GM12892 (cell line): ENCODE measurements at places on chromosomes 4 and X.

GRCh38 chr4:187317799-187318198, 594.1 kb upstream of the FAT1 start:
- DNase-seq: no peak

- no peak for DNase-seq
These were observed 62.0 kb downstream of the CNGA2 start for GRCh38 chrX:151796576-151796975.

DNA sequence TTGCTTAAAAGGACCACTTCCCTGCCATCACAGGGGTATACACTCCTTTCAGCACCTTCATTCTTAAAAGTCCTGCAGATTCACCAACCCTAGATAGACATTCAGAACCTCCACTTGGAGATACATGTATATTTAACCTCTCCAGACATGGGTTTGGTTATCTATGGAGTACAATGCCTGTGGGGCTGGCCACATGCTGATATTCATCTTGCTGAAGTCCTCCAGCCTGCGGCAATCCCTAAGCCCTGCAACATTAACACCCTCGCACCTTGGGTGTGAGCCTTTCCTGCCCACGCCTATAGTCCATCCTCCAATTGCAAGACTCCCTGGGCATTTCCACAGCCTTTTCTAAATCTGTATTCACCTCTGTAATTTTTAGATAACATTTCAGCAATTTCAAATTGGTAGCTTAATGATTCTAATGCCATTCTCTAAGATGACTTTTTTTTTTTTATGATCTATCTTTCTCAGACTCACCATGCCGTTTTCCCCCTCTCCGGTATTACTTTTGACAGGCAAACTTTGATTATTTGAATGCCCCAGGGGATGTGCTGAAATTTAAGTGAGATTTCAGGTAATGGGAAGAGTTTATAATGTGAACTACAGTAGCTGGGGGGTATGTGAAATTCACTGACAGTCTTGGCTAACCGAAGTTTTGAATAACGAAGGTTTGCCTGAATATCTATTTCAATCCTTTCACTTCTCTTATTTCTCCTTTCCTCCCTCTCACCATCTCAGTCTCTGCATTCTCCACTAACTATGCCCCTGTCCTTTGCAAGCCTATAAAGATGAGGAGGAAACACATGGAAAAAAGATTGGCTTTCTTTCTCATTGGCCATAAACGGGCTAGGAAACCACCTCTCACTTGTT, 24.1 kb downstream of the CCDC149 start:
- DNase-seq: no peak

GRCh38 chr4:106140601-106141000, 175.4 kb downstream of the TBCK start:
- no peak for DNase-seq

DNA sequence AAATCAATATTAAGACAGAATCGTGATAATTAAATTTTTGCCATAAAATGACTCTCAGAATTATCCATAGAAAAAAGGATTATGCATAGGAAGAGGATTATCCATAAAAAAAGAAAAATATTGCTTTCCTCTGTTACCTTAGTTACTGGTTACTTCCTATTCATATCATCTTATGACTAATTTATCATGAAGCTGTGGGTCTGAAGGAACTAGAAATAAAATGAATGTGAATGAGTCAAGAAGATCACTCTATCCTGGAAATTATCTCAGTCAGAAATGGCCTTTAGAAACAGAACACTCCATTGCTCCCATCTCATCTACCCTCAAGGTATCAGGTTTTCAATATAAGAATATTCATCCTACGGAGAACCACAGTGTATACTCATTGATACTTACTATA, 19.4 kb downstream of the RPS6KA6 start:
- DNase-seq: no peak

GRCh38 chr4:113951263-113951662, 28.2 kb downstream of the ARSJ start:
- no peak for DNase-seq

DNA sequence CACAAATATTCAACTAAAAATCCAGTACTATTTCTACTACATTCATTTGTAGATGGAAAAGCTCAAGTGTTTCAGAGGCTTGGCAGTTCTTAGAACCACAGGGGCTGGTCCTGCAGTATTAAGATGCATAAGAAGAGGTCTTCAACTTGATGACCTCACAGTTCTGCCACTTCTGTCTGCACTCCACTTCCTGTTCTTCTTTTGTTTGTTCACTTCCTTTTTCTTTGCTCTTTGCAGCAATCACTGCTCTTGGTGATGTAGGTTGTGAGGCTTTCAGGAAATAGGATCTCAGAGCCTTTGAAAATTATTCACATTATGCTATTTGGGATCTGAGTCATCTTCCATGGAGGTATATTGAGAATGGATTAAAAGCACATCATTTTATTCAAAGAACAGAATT, 602.0 kb upstream of the CPEB2 start:
- DNase-seq: no peak
